Glutamatergic neuron (in vitro differentiated cells): ENCODE measurements at places on chromosomes 7 and 10. TPM values are rescaled to one million over a fixed set of nuclear protein-coding genes. Genes with fewer than 3 reads are reported as not detected.
A peak's percentile ranks its signal among the peaks of the same experiment; 100 is the strongest.

TMEM26 gene
- not detected for total RNA-seq

FAM25G gene
- total RNA-seq = not detected

GIMAP8 gene
- not detected for total RNA-seq

CALCR gene
- total RNA-seq = not detected

DNA sequence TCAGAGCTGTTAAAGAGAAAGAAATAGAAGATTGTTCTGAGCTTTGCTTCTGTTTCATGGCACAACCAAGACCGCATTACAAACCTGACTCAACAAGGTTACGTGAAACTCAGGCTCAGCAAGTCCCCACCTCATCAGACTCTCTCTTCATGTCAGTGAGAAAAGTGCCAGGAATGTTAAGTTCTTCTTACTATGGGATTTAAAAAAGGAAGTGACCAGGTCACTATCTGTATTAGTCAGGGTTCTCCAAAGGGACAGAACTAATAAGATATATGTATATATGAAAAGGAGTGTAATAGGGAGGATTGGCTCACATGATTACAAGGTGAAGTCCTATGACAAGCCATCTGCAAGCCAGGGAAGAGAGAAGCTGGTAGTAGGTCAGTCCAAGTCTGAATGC lies 25.4 kb upstream of the PAPSS2 start:
- H3K4me1 ChIP-seq = no peaks in the 10 kb centered on the region
- H3K27me3 ChIP-seq = no peaks in the 10 kb centered on the region
- H3K4me3 ChIP-seq = no peak overlapping the region
- no peaks in the 10 kb centered on the region for H3K36me3 ChIP-seq
- H3K27ac ChIP-seq = no peak overlapping the region

DNA sequence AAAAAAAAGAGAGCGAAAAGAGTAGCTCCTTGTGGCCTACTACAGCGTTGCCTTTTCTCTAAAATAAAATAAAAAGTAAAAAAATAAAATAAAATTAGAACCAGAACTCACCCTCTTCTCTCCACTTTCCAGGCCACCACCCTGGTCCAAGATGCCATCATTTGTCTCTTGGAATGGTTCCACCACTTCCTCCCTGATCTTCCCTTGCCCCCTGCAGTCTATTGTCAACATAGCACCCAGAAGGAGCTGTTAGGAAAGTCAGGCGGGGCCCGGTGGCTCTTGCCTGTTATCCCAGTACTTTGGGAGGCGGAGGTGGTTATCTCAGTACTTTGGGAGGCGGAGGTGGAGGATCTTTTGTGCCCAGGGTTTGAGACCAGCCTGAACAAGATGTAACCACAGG lies 7.6 kb upstream of the GRID2IP start:
- DNase-seq = peak; percentile 46
- H3K4me1 ChIP-seq = peaks cover 4% of the 10 kb centered on the region
- peaks cover 2% of the 10 kb centered on the region for H3K27me3 ChIP-seq
- no peaks in the 10 kb centered on the region for H3K36me3 ChIP-seq

- H3K36me3 ChIP-seq = peaks cover 4% of the 10 kb centered on the region
- H3K4me1 ChIP-seq = no peaks in the 10 kb centered on the region
- H3K27me3 ChIP-seq = no peaks in the 10 kb centered on the region
- H3K4me3 ChIP-seq = no peak overlapping the region
Observed at GRCh38 chr7:117445206-117445605, 17.9 kb upstream of the ASZ1 start.

- no peak for DNase-seq
- H3K4me3 ChIP-seq = no peak overlapping the region
- peaks cover 9% of the 10 kb centered on the region for H3K4me1 ChIP-seq
- no peaks in the 10 kb centered on the region for H3K36me3 ChIP-seq
- H3K27me3 ChIP-seq = peaks cover 12% of the 10 kb centered on the region
Observed at GRCh38 chr7:139106959-139107358, 2.6 kb downstream of the ZC3HAV1 start.

GRCh38 chr7:111041577-111041976 lies 49.4 kb upstream of the LRRN3 start:
- no peaks in the 10 kb centered on the region for H3K27me3 ChIP-seq
- H3K36me3 ChIP-seq = no peaks in the 10 kb centered on the region
- H3K4me1 ChIP-seq = peaks cover 2% of the 10 kb centered on the region
- H3K4me3 ChIP-seq = no peak overlapping the region
- no peak for DNase-seq

- no peaks in the 10 kb centered on the region for H3K4me1 ChIP-seq
- no peak overlapping the region for H3K27ac ChIP-seq
- no peak for DNase-seq
- peaks cover 4% of the 10 kb centered on the region for H3K36me3 ChIP-seq
- no peak overlapping the region for H3K4me3 ChIP-seq
- H3K27me3 ChIP-seq = no peaks in the 10 kb centered on the region
Observed at GRCh38 chr7:21642422-21642821, 99.6 kb downstream of the DNAH11 start.

DNA sequence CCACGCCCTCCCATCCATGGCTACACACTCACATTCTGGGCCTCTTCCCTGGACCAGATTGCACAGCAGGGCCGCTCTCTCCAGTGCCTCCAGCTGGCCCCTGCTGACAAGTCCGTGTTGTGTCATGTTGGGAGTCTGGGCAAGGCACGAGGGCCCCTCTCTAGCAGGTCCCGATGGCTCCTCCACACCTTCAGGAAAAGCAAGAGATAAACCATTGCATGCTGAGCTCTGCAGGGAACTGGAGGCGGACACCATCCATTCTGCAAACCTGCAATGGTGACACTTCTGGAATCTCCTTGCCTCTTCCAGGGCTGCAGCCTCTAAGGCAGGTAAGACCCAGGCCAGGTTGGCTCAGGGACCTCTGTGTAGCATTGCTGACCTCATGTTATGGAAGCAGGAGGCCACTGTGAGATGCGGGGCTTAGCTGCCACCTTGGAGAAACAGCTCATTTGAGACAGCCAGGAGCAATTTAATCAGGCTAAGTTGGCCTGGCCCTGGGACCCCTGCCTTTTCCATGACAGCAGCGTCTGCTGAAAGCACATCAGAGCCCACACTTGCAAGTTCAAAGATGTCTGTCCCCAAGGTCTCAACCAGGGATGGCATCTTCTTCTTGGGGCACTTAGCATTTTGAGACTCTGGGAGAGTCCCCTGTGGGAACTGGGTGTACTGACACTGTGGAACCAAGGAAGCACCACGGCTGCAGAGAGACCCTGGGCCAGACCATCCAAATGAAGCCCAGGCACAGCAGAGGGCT lies 34.2 kb upstream of the LEP start:
- peaks cover 14% of the 10 kb centered on the region for H3K4me1 ChIP-seq
- no peak overlapping the region for H3K4me3 ChIP-seq
- H3K27me3 ChIP-seq = peaks cover 9% of the 10 kb centered on the region
- no peak for DNase-seq

GRCh38 chr7:74223711-74224510 lies 14.1 kb downstream of the LAT2 start:
- H3K4me3 ChIP-seq = no peak overlapping the region
- H3K4me1 ChIP-seq = no peaks in the 10 kb centered on the region
- no peaks in the 10 kb centered on the region for H3K27me3 ChIP-seq
- DNase-seq = no peak
- H3K36me3 ChIP-seq = no peaks in the 10 kb centered on the region
